ENCODE measurements at places on chromosomes 3 and 15. TPM values are rescaled to one million over a fixed set of nuclear protein-coding genes. Genes with fewer than 3 reads are reported as not detected.

Gene CLRN1
- total RNA-seq, result not detected

Gene GATM
- total RNA-seq, result 11.1 TPM

Gene FGD5
- total RNA-seq, result 5.7 TPM

Gene CPLX3
- total RNA-seq, result not detected

Gene TMED3
- total RNA-seq, result 171 TPM

Gene CAND2
- 0.61 TPM for total RNA-seq

Gene MTHFS
- total RNA-seq, result 11.8 TPM

Gene DLEC1
- not detected for total RNA-seq

Gene MYL3
- total RNA-seq, result 1.1 TPM

Gene OXSR1
- 48.2 TPM for total RNA-seq

Gene ARPP21
- total RNA-seq, result not detected

Gene IL17RC
- 48.7 TPM for total RNA-seq

Gene MEX3B
- 0.22 TPM for total RNA-seq

Gene CDHR4
- not detected for total RNA-seq

Gene CCDC71
- total RNA-seq, result 17.0 TPM

Gene ANKRD34C
- not detected for total RNA-seq

Gene SERPINI2
- total RNA-seq, result not detected

Gene TTLL13
- total RNA-seq, result not detected

Gene MYO5C
- total RNA-seq, result 23.8 TPM

Gene ZNF502
- 7.2 TPM for total RNA-seq

Gene APOD
- 21.3 TPM for total RNA-seq

Gene CHRFAM7A
- total RNA-seq, result 1.8 TPM

Gene ACAN
- 2.6 TPM for total RNA-seq

Gene DNAH12
- not detected for total RNA-seq

Gene RTP3
- not detected for total RNA-seq

Gene CHRM5
- not detected for total RNA-seq

Gene SNRPN
- 52.6 TPM for total RNA-seq

Gene TMCO5A
- total RNA-seq, result not detected

Gene AGTR1
- total RNA-seq, result 4.4 TPM

Gene TRH
- total RNA-seq, result not detected

Gene TMEM207
- not detected for total RNA-seq

Gene MYRIP
- total RNA-seq, result 2.4 TPM

Gene COL6A6
- total RNA-seq, result 0.09 TPM

Gene DNAJA4
- 20.8 TPM for total RNA-seq

Gene ARMC8
- total RNA-seq, result 29.7 TPM

Gene EOMES
- 0.18 TPM for total RNA-seq

Gene LEO1
- 31.1 TPM for total RNA-seq

Gene GPR27
- total RNA-seq, result 2.9 TPM

Gene FBXL22
- 6.5 TPM for total RNA-seq

Gene GABPB1
- total RNA-seq, result 21.6 TPM

Gene HYAL3
- 5.7 TPM for total RNA-seq

Gene SERINC4
- not detected for total RNA-seq

Gene MOBP
- not detected for total RNA-seq

Gene HIGD2B
- total RNA-seq, result not detected

Gene HEG1
- total RNA-seq, result 28.4 TPM

Gene NR2E3
- total RNA-seq, result 0.38 TPM

Gene GPR62
- not detected for total RNA-seq

Gene AMIGO3
- total RNA-seq, result 1.3 TPM

Gene PIK3R4
- 25.1 TPM for total RNA-seq

Gene HTD2
- total RNA-seq, result 4.9 TPM

Gene SAXO2
- total RNA-seq, result not detected

Gene CLDN1
- total RNA-seq, result 51.7 TPM

Gene GOLGA6D
- not detected for total RNA-seq

Gene SLC22A13
- total RNA-seq, result 0.48 TPM

Gene SPATA12
- total RNA-seq, result not detected
